ENCODE measurements at places on chromosomes 5 and 9. TPM values are rescaled to one million over a fixed set of nuclear protein-coding genes. Genes with fewer than 3 reads are reported as not detected.

SPRY4 gene
- 15.6 TPM for total RNA-seq

PCDHGB1 gene
- 1.4 TPM for total RNA-seq

FOXD4L5 gene
- total RNA-seq, result 0.16 TPM

GABRA6 gene
- not detected for total RNA-seq

PCSK5 gene
- total RNA-seq, result 16.5 TPM

FGF10 gene
- not detected for total RNA-seq

PCDHB11 gene
- total RNA-seq, result 2.4 TPM

JADE2 gene
- 32.4 TPM for total RNA-seq

SLC27A6 gene
- total RNA-seq, result 0.26 TPM

ANKRD34B gene
- total RNA-seq, result not detected

FBP2 gene
- total RNA-seq, result not detected

Measured in osteocyte (in vitro differentiated cells).